ENCODE measurements at places on chromosomes 1 and 21. TPM values are rescaled to one million over a fixed set of nuclear protein-coding genes. Genes with fewer than 3 reads are reported as not detected.

IGSF21 gene
- total RNA-seq, result 9.4 TPM

FCGR1A gene
- 35.2 TPM for total RNA-seq

ANKRD35 gene
- total RNA-seq, result 0.42 TPM

OR2G6 gene
- not detected for total RNA-seq

GOLT1A gene
- 0.32 TPM for total RNA-seq

CYP4A11 gene
- not detected for total RNA-seq

TARDBP gene
- 123 TPM for total RNA-seq

RBM15 gene
- total RNA-seq, result 32.0 TPM

CITED4 gene
- 47.6 TPM for total RNA-seq

C1orf141 gene
- not detected for total RNA-seq

AMY1B gene
- total RNA-seq, result not detected
